Progenitor cell of endocrine pancreas (in vitro differentiated cells): ENCODE measurements at places on chromosomes 6 and 20. TPM values are rescaled to one million over a fixed set of nuclear protein-coding genes. Genes with fewer than 3 reads are reported as not detected.

The HLA-DQB1 gene
- total RNA-seq: 6.1 TPM in 2 replicates

The IMPG1 gene
- total RNA-seq: not detected in 2 replicates

The SLC22A1 gene
- total RNA-seq: 2.4 and 3.0 TPM in 2 replicates

GRCh38 chr6:191487-192312 is 100.6 kb upstream of the DUSP22 start:
- no peak for DNase-seq

GRCh38 chr6:27283279-27283678 is 28.8 kb downstream of the POM121L2 start:
- DNase-seq: no peak

GRCh38 chr6:163019926-163020325 is 292.2 kb downstream of the PACRG start:
- no peak for DNase-seq

DNA sequence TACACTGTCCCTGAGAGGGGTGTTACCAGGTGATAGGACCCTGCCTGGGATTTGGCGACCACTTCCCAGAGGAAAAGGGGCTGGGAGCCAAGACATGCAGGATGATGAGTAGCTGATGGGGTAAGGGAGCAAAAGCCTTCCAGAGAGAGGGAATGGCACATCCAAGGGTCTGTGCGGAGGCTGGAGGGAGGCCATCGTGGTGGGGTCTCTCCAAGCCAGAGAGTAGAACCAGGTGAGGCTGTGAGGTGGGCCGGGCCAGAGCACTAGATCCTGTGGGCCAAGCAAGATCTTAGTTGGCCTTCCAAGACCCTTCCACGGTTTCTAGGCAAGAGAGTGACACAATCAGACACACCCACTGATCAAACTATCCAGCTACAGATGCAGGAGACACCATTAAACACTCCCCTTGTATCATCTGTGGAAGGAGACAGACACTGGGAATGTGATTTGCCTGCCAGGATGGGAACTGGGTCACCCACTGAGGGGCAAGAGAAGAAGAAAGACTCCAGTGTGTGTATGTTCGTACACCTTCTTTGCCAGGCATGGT is 128.9 kb downstream of the BANF2 start:
- no peak for DNase-seq
